ENCODE measurements at places on chromosomes 13 and 19. TPM values are rescaled to one million over a fixed set of nuclear protein-coding genes. Genes with fewer than 3 reads are reported as not detected.

Gene NCR1
- not detected for total RNA-seq

Gene TMPRSS9
- 0.07 TPM for total RNA-seq

Gene PALM
- total RNA-seq, result 169 TPM

Gene KLF16
- total RNA-seq, result 11.3 TPM

Gene CABP5
- total RNA-seq, result not detected

Gene PEX11G
- 5.1 TPM for total RNA-seq

DNA sequence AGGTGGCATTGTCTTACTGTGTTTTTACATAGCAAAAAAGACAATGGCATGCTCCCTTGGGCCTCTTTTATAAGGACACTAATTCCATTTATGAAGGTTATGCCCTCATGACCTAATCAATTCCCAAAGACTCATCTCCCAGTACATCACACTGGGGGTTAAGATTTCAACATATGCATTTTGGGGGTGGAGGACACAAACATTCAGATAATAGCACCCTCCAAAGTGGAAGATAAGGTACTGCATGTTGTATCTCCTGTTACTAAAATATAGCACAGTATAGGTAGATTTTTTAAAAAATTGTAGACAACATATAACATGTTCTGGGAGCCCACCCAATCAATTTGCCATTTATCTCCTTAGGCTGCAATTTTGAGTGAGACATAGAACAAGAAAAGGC, 221.2 kb downstream of the LIG4 start:
- DNase-seq, result no peak

GRCh38 chr13:74132776-74133656, 1.2 kb downstream of the KLF12 start:
- DNase-seq, result peak; percentile 31

DNA sequence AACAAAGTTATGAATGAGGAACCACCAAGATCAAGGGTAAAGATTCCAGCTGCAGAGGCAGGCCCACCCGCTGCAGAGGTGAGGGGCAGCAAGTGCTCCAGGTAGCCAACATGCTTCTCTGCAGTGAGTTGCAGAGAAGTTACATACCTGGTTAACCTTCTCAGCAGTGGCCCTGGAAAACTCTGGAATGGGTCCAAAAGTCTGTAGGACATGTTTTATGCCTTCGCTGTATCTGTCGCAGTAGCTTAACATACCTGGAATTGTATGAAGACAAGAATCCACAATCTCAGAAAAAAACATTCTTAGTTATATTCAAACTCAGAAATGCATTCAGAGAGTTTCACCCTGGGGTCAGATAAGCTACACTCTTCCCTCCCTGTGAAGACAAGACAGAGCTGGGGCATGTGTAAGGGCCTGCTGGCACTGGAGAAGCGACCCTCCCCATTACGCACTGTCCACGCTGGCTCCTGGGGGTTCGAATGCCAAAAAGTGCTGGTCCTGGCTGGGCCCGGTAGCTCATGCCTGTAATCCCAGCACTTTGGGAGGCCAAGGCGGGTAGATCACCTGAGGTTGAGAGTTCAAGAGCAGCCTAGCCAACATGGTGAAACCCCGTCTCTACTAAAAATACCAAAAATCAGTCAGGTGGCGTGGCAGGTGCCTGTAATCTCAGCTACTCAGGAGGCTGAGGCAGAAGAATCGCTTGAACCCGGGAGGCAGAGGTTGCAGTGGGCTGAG, 121.0 kb downstream of the CRYL1 start:
- peak; percentile 2 for DNase-seq

DNA sequence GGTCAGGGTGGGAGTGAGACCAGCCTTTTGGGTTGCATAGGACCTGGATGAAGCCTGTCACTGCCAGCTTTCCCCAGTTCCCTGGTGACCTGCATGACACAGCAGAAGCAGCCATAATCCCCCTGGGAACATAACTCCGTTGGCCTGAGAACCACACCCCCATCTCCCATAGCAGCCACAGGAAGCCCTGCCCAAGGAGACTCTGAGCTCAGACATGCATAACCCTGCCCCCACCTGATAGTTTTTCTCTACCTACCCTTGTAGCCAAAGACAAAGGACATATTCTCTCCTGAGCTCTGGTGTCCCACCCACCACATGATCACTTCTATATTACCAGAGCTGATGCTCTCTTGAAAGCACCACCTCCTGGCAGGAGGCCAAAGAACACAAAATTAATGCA, 413.5 kb upstream of the HTR2A start:
- DNase-seq, result no peak

- DNase-seq, result no peak
Observed at GRCh38 chr13:36428086-36428485, 4.2 kb upstream of the CCNA1 start.

- DNase-seq, result no peak
Observed at GRCh38 chr13:51518827-51519226, 65.4 kb upstream of the WDFY2 start.

DNA sequence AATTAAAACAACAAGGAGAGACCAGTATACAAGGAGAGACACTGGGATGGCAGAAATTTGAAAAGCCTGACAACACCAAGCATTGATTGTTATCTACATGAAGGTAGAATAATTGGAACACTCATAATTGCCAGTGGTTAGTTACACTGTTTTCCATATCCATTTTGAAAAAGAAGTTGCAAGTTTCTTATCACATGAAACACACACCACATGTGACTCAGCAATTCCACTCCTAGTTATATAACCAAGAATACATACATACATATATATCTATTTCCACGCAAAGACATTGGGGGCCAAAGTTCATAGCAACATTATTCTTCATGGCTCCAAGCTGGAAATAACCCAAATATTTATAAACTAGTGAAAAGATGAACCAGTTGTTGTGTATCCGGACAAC, 15.2 kb upstream of the PABPC3 start:
- DNase-seq, result no peak

DNA sequence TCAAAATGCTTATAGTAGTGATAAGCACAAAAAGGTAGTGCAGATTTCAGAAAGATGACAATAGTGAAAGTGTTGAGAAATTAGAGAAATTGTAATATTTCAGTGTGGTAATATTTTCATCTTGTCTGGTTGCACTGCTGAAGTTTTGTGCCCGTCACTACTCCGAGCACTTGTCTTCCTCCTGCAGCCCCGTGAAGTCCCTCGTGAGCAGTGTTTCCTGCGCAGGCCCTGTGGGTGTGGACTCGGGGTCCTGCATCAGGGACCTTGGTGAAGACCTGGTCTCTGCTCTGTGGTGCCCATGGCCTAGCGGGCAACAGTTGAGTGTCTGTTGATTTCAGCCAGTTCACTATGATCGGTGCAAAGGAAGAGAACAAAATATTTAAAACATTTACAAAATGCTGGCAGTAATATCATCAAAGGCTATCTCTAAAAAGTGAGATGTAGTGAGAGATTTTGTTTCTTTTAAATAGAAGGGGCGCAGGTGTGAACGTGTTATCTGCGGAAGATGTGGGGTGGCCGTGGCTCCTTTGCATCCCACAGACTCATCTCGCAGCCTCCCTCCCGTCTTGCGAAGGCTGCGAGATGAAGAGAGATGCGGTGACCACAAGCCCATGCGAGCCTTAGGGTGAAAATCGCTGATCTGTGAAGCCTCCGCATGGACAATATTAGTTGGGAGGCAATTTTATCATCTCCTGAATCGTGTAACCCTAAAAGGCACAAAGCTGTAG, 27.7 kb upstream of the DCUN1D2 start:
- no peak for DNase-seq

DNA sequence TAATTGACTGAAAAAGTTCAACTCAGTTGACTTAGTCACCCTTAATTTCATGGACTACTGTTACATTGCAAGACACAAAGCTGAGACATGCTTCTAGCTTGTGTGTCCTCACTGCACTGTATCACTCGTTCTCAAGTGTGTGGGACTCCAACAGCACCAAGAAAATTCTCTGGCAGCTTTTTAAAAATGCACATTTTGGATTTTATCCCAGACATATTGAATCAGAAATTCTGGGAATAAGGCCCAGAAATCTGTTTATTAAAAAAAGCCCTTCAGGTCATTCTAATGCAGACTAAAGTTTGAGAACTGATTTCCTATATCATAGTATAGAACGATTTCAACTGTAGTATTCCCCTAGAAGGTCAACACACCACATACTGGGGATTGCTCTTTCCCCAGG, 1485.3 kb downstream of the PCDH9 start:
- no peak for DNase-seq

DNA sequence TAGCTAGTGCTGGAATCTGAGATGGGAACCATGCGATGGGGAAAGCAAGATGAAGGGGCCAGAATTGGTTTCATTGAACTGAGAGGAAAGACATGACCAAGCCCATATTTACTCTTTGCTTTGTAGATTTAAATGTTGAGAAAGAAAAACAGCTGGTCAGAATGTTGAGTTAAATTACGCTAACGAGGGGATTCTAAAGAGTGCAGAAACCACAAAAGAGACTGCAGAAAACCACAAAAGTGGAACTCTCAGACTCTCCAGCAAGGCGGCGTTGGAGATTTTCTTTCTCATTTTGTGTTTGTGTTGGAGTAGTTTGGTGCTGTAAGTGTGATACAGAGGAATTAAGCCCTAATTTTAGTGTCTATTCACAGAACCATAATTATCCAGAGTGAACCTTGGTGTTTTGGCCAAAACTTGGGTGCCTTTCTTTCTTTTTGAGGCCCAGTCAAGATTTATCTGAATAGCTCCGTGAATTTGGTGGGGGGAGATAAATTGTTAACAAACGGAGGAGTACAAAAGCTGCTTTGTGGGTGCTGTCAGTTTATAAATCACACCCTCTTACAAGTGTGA, 26.3 kb downstream of the SAE1 start:
- no peak for DNase-seq

- DNase-seq, result no peak
Observed at GRCh38 chr13:113785051-113786010, 26.3 kb downstream of the TMEM255B start.

DNA sequence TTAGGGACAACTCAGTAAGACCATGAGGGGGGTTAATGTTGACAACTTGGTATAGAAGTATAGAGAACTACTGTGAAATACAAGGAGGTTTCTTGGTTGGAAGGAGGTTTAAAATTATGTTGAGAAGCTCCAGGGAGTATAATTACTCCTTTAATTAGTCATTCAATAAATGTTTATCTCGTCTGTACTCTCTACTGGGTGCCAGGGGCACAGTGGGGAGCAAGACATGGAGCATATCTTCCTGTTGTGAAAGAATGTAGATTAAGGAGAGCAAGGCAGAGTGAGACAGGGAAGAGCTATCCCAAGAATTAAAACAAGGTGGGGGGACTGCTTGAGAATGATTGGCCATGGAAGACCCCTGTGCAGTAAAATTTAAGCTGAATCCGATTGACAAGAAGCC, 33.7 kb upstream of the TDRD3 start:
- DNase-seq, result no peak

- no peak for DNase-seq
Observed at GRCh38 chr19:42693760-42694350, 46.4 kb downstream of the PSG3 start.

DNA sequence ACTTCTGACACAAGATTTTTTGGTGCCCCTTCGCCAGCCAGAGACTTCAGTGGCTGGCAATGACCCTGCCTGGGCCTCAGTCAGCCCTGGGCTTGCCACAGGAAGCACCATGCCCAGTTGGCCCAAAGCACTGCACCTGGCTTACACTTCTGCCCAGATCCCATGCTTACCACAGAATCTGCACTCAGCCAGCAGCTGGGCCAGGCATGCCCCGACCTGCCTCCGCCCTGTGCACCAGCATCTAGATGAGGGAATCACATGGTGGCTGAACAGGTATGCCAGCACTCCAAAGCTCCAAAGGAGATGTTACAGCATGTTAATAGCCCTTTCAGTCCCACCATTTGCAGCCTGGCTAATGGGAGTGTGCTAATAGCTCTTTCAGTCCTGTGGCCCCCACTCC, 690.9 kb downstream of the SLITRK6 start:
- no peak for DNase-seq

DNA sequence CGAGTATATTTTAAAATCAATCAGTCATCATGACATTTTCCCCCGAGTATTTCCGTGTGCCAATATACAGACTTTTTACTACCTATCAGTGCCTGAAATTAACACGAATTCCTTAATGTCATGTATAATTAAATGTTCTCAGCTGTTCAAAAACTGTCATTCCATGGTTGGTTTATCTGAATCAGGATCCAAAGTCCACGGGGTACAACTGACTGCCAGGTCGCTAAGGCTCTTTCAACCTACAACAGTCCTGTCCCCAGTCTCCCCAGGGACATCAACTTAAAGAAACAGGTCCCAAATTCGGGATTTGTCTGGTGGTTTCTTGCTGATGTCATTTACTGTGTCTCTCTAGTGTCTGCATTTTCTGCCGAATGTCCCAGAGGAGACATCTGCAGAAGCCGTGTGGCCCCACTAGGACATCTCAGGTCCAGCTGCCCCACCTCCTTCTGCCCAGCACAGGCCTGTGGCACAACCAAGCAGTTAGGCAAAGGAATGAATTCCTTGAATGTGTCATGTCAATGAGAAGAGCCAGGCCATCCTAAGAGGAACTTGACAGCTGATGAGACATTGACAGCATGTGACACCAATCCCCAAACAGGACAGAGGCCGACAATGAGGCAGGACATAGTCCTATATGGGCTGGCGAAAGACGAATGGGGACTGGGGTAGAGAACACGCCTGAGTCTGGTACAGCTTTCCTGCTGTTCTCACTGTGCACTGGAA, 109.5 kb downstream of the STK24 start:
- no peak for DNase-seq

GRCh38 chr13:109802936-109803335, 16.6 kb upstream of the IRS2 start:
- no peak for DNase-seq

- no peak for DNase-seq
Observed at GRCh38 chr13:93771227-93771626, 544.6 kb downstream of the GPC6 start.

DNA sequence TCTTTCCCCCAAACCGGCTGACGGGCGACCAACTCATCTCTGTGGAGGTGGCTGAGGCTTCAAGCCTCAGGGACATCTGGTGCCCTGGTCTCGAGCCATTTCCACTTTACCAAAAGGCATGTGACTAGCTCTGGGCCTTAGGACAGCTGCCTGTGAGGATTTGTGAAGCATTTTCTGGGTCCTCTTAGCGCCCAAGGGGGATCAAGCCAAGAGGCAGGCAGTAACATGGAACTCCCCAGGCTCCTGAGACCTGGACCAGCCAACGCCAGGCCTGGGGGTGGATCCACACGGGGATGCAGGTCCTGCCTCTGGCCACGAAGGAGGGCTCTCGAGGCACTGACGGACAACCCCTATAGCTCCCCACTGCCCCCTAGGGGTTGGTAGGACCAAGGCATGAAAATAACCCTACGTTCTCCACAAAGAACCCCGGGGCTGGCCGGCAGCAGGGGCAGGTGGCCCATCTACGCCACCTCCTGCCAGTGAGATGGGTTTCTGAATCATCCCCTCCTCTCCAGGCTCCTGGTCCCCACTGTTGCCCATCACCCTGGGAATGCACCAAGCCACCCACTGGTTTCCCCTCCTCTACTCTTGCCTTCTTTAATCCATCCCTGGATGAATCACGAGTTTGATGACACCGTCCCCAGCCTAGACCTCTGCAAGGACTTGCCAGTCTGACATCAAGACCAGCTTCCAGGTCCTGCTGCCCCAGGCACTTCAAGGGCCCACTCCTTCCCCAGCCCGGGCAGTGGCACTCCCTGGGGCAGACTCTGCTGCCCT, 7.0 kb upstream of the MYDGF start:
- DNase-seq, result no peak
